NAMALWA (cell line): ENCODE measurements at places on chromosomes 4 and X.

DNA sequence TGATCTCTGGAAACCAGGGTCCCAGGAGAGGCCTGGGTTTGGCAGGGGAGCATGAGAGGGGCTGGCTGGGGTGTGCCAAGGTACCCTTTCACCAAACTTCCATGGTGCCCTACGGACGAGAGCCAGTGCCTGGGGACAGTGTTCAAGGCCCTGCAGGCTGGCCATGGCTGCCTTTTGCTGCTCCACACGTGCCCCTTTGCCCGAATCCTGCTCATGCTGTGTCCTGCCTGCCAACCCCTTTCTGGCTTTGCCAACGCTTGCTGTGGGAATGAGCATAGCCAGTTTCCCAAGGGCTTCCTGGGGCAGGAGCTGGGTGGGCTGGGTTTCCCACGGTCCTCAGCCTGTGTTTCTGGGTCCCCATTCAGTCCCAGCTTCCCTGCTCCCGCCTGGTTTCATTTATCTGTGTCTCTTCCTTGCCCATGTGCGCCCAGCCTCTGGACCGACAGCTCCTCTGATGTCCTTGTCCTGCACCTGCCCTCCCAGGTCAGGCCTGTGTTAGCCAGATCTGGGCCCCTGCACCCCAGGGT lies 17.3 kb downstream of the CPZ start:
- DNase-seq: no peak

GRCh38 chrX:153649915-153650782 lies 3.1 kb downstream of the DUSP9 start:
- DNase-seq: no peak

DNA sequence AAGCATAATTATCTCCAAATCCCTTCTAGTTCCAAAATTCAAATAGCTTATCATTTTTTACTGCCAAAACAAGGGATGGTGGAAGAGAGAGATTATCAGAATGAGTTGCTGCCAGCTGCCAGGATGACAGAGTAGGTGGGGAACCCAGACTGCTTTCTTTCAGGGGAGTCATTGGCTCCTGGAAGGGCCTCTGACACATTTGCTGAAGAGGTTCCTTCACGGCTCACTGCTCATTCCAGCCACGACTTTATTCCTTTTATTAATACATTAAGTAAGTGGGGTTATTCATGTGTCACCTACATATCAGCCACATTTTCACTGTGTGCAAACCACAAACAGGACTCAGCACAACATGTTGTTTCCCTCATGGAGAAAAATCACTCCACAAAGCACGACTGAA lies 12.7 kb upstream of the SMIM43 start:
- no peak for DNase-seq

- DNase-seq: no peak
These were observed 1150.6 kb downstream of the FAT4 start for GRCh38 chr4:126465341-126465740.

- DNase-seq: peak; percentile 1
These were observed 1.7 kb downstream of the TMEM185A start for GRCh38 chrX:149629730-149630387.

DNA sequence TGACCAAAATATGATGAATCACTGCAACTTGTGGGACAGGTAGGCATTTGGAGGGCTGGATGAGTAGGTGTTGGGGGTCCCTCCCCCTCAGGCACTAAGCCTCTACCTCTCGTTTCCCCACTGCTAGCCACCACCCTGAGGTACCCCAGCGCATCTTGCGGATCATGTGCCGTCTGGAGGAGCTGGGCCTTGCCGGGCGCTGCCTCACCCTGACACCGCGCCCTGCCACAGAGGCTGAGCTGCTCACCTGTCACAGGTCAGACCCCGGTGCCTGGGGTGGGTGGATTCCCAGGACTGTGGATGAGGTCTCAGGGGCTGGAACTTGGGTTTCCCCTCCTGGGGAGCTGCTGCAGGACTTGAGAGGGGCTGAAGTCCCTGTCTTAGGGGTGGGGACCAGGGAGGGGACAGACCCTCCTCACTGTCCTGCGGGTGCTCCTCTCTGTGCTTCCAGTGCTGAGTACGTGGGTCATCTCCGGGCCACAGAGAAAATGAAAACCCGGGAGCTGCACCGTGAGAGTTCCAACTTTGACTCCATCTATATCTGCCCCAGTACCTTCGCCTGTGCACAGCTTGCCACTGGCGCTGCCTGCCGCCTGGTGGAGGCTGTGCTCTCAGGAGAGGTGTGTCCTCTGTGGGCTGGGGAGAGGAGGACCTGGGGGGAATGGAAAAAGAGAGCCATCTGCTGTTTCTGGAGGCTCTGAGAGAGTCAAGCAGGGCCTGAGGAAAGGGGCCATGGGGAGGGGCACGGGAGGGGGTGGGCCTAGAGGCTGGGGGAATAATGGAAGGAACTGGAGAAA lies 10.1 kb upstream of the ERAS start:
- no peak for DNase-seq

- DNase-seq: peak; percentile 52
These were observed 10.9 kb upstream of the NALF2 start for GRCh38 chrX:69493193-69493592.

- DNase-seq: peak; percentile 30
These were observed 1.2 kb downstream of the GABRB1 start for GRCh38 chr4:47032405-47033106.

- no peak for DNase-seq
These were observed 29.4 kb downstream of the WDR13 start for GRCh38 chrX:48626401-48627298.

DNA sequence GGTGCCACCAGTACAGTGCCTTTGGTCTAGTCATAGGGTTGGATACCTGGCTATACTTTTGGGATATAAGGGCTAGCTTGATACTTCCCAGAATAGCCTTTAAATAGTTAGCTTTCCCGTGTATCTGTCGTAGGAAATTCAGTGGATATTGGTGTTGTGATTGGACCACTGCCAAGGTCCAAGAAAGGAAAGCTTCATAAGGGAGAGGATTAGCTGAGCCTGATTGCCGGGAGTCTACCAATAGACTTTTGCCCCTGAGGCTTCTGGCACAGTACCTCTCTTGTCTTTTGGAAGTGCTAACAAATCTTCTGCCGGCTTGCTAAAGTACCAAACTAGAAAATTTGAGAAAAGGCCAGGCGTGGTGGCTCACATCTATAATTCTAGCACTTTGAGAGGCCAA lies 350.6 kb downstream of the CHIC1 start:
- DNase-seq: no peak

DNA sequence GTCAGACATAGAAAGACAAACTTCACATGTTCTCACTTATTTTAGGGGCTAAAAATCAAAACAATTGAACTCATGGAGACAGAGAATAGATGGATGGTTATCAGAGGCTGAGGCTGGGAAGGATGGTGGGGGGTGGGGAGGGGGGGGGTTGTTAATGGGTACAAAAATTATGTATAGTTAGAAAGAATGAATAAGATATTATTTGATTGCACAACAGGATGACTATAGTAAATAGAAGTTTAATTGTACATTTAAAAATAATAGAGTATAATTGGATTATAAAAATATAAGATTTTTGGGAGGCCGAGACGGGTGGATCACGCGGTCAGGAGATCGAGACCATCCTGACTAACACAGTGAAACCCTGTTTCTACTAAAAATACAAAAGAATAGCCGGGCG lies 33.3 kb downstream of the CORIN start:
- DNase-seq: no peak

DNA sequence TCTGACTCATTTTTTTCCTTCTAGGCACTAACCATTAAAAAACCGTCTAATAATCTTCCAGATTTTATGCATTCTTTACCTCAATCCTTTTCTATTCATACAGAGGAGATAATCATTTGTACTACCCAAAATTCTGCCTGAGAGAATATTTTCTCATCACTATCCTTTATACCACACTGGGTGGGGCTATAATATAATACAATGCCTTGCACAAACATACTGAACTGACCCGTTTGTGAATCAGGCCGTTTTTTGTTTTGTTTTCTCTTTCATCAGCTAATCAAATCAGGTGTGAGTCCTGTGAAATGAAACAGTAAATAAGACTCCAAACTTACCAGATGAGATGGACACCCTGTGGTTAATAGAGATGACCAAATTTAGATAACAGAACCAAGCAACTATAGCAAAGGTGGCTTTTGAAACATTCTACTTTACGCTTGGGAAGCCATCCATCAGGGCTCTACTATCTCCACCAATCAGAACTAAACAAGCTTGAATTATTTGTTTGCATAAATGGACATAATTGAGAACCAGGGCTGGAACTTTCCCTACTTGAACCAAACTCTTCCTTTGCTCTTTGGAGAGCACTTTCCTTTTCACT lies 573.0 kb downstream of the GABRG1 start:
- no peak for DNase-seq

GRCh38 chr4:145132511-145133098 lies 34.5 kb downstream of the ABCE1 start:
- DNase-seq: peak; percentile 44

GRCh38 chrX:40809210-40809609 lies 73.9 kb upstream of the MED14 start:
- DNase-seq: no peak

- no peak for DNase-seq
These were observed 256.6 kb downstream of the SPRY1 start for GRCh38 chr4:123653236-123653635.

DNA sequence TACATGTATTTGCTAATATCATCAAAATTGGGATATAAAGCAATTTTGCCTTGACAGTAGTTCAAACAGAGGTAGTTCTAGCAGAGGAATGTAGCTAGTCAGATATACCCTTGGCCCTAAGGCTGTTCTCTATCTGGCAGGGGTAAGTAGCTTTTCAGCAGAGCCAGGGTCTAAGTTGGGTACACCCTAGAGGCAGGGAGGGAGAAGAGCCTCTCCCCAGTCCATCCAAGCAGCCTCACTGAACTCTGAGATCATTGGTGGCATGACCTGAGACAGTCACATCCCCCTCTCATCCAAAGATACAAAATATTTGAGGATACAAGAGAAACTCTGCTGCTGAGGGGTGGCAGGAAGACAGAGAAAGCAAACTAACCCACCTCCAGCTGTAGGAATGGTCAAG lies 343.7 kb downstream of the DHX15 start:
- DNase-seq: peak; percentile 3

DNA sequence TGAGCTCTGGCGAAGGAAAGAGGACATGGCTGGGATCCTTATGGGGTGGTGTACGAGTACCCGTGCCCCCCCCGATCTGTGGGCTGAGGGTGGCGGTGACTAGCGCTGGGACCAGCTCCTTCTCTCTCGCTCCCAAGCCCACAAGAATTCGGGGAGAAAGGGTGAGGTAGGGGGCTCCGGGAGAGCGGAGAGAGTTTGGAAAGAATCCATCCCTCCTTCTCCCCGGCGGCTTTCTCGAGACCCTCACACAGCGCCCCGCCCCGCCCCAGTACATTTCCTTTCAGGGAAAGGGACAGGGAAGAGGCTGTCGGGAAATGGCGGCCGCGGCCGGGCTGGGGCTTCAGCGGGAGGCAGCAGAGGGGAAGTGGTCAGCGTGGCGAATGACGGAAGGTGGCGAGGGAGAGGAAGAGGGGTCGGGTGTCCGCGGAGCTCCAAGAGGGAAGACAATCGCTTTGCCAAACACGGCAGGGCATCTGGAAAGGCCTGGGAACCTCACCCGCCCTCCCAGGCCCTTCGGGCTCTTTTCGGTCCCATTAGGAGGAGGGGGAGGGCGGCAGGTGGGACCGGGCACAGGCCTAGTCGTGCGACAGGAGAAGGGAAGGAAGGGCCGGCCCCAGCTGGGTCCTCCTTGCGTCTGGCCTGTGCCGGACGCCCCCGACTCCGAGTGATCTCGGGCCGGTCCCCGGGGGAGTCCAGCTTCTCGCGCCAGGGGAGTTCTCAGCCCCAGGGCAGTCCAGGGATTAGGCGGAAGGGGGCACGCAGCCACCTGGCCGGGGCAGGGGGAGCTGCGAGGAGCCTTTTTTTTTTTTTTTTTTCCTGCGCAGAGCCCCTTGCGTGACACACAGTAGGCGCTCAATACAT lies 10.2 kb downstream of the HNRNPH2 start:
- no peak for DNase-seq

DNA sequence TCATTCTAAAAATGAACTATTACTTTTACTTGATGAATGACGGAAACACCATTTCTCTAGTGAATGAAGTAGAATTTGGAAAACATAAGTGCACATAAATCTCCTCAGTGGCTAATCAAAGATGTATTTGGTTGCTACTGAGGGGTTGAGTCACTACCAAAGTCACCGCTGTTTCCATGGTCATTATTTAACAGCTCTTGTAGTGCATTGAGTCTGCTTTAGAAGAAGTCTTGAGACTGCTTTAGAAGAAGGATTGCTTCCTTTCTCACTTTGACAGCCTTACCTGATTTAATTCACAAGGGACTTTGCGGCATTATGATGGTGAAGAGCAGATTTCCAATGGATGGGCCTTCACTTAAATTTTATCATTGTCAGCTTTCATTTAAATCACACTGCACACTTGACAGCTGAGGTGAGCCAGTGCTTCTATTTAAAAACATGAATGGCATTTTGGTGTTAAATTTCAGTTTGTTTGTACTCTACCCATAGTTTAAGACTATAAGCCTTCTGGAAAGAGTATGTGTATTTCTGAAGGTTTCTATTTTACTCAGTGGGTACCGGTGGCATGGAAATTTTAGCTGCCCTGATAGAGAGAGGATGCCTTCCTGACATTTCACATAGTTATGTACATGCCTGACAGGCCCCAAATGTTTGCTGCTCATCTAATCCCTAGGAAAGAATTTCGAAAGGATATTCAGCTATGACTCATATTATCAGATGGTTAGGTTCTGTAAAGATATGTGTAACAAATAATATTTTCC lies 9.5 kb downstream of the ASB5 start:
- no peak for DNase-seq

DNA sequence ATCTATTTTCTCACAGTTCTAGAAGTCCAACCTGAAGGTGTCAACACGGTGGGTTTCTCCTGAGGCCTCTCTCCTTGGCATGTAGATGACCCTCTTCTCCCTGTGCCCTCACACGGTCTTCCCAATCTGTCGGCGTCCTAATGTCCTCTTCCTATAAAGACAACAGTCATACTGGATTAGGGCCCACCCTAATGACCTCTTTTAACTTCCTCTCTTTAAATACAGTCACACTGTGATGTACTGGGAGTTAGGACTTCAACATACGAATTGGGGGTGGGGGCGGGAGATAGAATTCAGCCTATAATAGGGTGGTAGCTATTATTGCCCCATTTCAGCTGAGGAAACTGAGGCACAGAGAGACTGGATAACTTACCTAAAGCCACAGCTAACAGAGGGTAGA lies 70.2 kb downstream of the SMIM20 start:
- DNase-seq: no peak

GRCh38 chrX:123803331-123803983 lies 56.4 kb upstream of the XIAP start:
- peak; percentile 17 for DNase-seq

- DNase-seq: no peak
These were observed 41.2 kb downstream of the COL4A6 start for GRCh38 chrX:108396986-108397385.

DNA sequence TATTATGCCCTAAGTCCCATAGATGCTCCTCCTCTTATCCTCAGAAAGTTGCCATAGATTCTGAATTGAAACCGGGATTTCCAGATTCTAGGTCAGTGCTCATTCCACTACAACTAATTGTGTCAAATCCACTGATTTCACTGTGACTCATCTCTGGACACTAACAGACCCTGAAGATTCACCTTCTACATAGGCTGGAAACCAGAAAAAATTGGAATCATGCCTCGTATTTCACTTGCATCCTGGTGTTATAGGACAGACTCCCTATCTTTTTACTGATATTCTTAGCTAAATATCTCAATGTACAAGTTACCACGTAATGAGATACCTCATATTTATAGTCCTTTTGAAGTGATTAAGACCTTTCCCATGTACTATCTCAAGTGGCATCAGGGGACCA lies 36.7 kb downstream of the CLNK start:
- no peak for DNase-seq

GRCh38 chr4:38696697-38697096 lies 32.7 kb downstream of the KLF3 start:
- DNase-seq: no peak
